ENCODE measurements at places on chromosomes 7 and 10. TPM values are rescaled to one million over a fixed set of nuclear protein-coding genes. Genes with fewer than 3 reads are reported as not detected.

ADAMTS14 gene
- 2.9 TPM for total RNA-seq

CASTOR2 gene
- total RNA-seq, result 24.8 TPM

PRPS1L1 gene
- not detected for total RNA-seq

DNAJC1 gene
- 83.1 TPM for total RNA-seq

ITGB8 gene
- 35.1 TPM for total RNA-seq

MBLAC1 gene
- total RNA-seq, result 2.2 TPM

ZFYVE27 gene
- total RNA-seq, result 19.9 TPM

BAMBI gene
- 13.6 TPM for total RNA-seq

CALML5 gene
- not detected for total RNA-seq

FLNC gene
- 93.7 TPM for total RNA-seq

CABCOCO1 gene
- 3.5 TPM for total RNA-seq

GRID2IP gene
- not detected for total RNA-seq

NHLRC2 gene
- total RNA-seq, result 16.2 TPM

OR6V1 gene
- not detected for total RNA-seq

MYO1G gene
- 0.29 TPM for total RNA-seq

GPRIN2 gene
- total RNA-seq, result not detected

APBB1IP gene
- total RNA-seq, result 14.8 TPM

SLC13A4 gene
- 0.36 TPM for total RNA-seq

NAT16 gene
- total RNA-seq, result not detected

AGAP9 gene
- 8.3 TPM for total RNA-seq

ACBD7 gene
- 0.72 TPM for total RNA-seq

ANKRD30A gene
- total RNA-seq, result not detected

PGAM2 gene
- total RNA-seq, result 0.36 TPM

NRBF2 gene
- 35.1 TPM for total RNA-seq

FGL2 gene
- total RNA-seq, result under 0.01 TPM

GIMAP7 gene
- total RNA-seq, result not detected

UTF1 gene
- not detected for total RNA-seq

ASB13 gene
- 14.8 TPM for total RNA-seq

FAM13C gene
- 6.2 TPM for total RNA-seq

ASIC3 gene
- 0.29 TPM for total RNA-seq

PALD1 gene
- 0.29 TPM for total RNA-seq
